ENCODE measurements at places on chromosomes 2 and 18.

DNA sequence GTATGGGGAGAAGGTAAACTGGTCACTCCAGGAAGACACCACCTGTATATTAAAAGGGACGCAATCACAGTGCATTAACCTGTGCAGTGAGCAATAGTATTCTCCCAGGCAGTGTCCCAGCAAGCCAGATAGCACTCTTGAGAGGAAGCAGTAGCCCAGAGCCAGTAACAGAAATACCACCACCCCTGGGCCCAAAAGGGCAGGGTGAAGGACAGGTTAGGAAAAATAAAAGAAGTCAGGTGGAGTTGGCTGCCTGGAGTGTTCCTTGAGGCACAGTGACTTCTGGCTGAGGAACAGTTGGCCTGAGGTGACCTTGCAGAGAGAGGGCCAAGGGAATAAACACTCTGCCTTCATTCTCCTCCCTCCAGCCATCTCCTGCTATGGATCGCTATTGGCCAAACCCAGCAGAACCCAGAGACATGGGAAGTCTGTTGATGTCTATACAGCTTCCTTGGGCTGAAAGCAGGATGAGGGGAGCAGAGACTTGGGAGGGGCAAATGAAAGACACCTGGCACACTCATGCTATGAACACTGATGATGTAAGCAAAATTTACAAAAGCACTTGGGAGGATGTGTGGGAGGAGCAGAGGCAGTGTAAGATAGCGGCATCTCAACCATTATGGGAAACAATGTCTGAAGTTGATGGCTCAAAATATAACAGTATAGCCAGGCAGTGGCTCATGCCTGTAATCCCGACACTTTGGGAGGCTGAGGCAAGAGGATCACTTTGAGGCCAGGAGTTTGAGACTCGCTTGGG, 7.5 kb downstream of the C18orf32 start:
- DNase-seq: no peak

DNA sequence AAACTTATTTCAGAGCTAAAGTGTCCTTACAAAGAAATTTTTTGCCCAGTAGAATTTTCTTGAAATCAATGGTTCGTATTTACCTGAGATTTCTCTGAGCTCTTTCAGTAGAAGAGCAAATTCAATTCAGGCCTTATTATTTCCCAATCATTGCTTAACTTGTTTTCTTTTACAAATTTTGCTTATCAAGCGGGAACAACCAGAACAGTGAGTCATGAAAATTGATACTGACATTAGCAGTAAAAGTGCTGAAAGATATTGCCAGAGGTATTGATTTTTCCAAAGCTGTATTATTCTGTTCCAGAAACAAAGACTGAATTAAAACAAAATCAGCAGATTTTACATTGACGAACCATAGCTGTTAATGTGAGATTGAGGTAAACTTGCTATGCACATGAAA, 10.1 kb upstream of the RIOK3 start:
- no peak for DNase-seq

DNA sequence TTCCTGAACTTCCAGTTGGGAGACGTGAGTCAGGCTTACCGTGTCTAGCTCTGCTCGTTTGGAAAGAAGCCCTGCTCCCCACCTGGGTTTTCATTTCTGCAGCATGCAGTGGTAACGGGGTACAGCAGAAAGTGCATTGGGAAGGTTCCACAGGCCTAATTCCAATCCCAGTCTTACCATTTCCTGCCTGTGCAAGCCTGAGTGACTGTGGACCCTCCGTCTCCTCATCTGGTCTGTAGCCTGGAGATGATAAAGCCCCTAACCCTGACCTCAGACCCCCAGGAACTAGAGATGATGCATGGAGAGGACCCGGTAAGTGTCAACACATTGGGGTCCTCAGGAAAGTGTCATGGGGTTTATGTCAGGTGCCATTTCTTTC, 5.8 kb upstream of the PSD4 start:
- no peak for DNase-seq

GRCh38 chr2:36438449-36438977, 82.9 kb downstream of the CRIM1 start:
- DNase-seq: no peak

GRCh38 chr2:27494944-27495554, at the start of gene FNDC4:
Gene FNDC4, minus strand, starts transcription at chr2:27495200. Its CDS starts 521 bp downstream, at chr2:27494679.
- DNase-seq: no peak

DNA sequence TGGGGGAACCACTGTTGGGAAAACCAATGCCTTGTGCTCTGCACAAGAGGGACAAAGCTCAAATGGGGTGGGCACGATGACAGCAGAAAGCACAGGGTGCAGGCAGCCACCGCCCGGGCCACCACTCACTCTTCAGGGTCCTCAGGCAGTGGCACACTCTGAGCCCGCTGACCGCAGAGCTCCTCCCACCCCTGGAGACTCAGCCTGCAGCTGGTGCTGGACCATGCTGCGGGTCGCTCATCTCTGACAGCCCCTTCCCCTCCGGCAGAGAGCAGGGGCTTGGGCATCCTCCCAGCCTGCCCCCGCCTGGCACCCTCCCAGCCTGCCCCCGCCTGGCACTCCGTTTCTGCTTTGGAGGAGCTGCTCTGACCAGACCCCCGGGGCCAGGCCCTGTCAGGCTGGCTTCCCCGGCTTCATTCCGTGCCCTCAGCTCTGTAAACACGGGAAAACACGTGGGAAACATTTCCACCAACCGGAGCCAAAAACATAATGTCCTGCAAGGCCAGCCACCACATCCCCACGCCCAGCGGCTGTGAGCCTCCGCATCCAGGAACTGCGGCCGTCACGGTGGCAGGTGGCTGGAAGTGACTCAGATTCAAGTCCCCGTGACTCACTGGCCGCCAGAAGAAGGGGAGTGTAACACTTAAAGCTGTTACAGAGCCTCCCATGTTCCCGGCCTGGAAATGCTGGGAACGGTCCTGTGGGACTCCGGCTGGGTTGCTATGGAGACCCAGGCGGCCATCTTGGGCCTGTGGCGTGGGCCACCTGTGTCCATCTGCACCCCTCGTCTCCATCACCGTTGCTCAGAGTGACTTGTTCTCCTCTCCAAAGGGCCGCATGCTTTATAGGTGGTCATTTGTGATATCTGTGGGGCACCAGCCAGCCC, 6.8 kb upstream of the SNED1 start:
- no peak for DNase-seq
